Stomach (tissue), 19 donors: ENCODE measurements at places on chromosomes 3 and 15. TPM values are rescaled to one million over a fixed set of nuclear protein-coding genes. Genes with fewer than 3 reads are reported as not detected.

DNA sequence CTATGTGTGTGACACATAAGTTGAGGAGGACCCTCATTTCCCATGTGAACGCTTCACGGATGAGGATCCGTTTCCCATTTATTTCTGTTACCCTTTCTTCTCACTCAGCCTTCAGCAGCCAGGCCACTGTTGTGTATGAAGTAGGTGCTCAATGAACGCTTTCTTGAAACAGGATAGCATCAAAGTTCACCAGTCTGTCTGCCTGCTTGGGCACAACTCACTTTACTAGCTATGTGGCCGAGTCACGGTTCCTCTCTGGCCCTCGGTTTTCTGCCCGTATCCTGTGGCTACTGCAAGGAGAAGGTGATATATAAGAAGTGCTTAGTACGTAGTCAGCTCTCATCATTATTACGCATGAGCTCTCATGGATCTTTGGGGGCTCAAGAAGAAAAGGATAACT lies 22.4 kb downstream of the ACSBG1 start:
- DNase-seq: peak; percentile 15

- no peak for DNase-seq
These were observed 187.3 kb downstream of the SUCNR1 start for GRCh38 chr3:152060701-152061100.

DNA sequence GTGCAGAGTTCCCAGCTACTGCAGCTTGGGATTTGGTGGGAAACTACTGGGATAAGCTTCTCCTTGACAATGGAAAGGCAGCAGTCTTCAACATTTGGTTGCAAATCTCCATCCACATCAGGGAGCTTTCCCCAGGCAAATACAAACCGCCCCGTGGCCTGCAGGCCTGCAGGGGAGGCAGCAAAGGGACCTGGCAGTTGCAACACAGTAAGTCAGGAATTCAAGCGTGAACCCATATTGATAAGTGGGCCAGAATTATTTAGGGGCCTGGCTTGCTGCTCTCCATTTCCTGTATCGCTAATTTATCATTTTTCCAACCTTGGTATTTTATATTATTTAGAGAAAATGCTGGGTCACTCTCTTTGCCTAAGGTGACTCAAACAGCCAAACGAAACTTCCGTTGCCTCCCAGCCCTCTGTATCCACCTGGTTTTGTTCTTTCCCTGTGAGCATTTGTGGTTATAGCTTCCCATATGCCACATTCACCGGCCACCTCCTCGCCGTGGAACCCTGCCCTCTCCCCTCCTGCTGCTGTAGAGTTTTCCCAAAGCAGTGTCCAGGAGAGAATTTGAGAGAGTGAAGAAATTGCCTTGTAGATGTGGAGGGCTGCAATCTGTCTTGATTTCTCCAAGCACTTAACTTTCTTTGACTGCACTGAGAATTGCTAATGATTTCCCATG lies 34.8 kb downstream of the B3GALNT1 start:
- no peak for DNase-seq

CCDC80 gene
- 11.2 TPM for total RNA-seq

- no peak for DNase-seq
These were observed 1.3 kb downstream of the ABHD2 start for GRCh38 chr15:89089316-89090230.

- DNase-seq: no peak
These were observed 898.7 kb downstream of the NSUN3 start for GRCh38 chr3:94961423-94962100.

GRCh38 chr15:63442080-63442479 lies 60.4 kb upstream of the CA12 start:
- no peak for DNase-seq

- no peak for DNase-seq
These were observed 3.8 kb downstream of the EIF2AK4 start for GRCh38 chr15:39937696-39938095.

GRCh38 chr3:32453346-32453745 lies 49.3 kb downstream of the CMTM6 start:
- DNase-seq: no peak

AQP9 gene
- 1.2 TPM for total RNA-seq

DNA sequence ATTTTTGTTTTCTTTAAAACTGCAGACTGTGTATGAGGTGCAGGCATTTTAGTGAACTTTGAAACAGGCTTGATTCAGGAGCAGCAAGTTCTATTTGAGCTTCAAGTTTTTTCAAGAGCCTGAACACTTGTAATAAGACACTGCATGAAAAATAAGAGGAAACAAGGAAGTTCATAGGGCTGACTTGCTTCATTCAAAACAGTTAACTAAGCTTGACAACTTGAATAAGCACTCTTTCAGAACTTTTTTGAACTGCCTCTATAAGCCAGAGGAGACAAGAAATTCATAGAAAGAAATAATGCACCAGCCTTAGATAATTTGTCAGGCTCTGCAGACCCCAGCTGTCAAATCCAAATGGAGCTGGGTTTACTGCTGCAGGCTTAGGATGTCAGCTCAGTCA lies 130.2 kb downstream of the SSR3 start:
- DNase-seq: no peak

- no peak for DNase-seq
These were observed 13.7 kb upstream of the GRIP2 start for GRCh38 chr3:14553871-14554270.

- DNase-seq: no peak
These were observed 608.2 kb upstream of the CCDC54 start for GRCh38 chr3:106768941-106769480.

GRCh38 chr15:91950631-91951329 lies 97.3 kb downstream of the SLCO3A1 start:
- no peak for DNase-seq

HOMER2 gene
- 2.9 TPM for total RNA-seq

- DNase-seq: peak; percentile 35
These were observed 11.3 kb downstream of the SHISA5 start for GRCh38 chr3:48492461-48493202.

DNA sequence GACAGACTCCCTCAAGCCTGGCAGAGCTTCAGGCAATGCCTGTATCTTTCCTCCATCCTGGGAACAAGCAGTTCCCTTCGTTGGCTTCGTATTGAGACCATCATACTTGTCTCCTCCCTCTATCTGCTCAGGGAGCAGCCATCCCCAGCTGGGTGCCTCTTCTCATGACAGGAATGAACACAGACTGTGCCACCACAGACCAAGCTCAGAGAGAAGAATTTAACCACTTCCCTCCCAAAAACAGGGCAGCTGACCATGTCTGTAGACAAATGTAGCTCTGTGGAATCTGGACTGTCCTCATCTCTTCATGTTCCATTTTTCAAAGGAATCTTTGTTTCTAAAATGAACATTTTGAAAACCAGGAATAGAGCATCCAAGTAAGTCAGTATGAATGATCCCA lies 245.4 kb downstream of the ERC2 start:
- no peak for DNase-seq

DNA sequence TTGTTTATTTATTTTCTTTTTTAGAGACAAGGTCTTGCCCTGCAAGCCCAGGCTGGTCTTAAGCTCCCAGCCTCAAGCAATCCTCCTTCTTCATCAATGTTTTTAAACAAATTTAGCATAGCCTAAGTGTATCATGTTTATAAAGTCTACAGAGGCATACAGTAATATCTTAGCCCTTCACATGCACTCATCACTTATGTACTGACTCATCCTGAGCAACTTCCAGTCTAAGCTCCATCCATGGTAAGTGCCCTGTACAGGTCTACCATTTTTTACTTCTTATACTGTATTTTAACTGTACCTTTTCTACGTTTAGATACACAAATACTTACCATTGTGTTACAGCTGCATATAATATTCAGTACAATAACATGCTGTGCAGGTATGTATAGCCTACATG lies 860.0 kb downstream of the FHIT start:
- no peak for DNase-seq

DUOX1 gene
- total RNA-seq: not detected

DYNLT2B gene
- total RNA-seq: 3.3 TPM

- DNase-seq: no peak
These were observed 54.7 kb upstream of the CNOT10 start for GRCh38 chr3:32630266-32630665.

GRCh38 chr15:72068856-72069255 lies 49.1 kb downstream of the MYO9A start:
- DNase-seq: no peak

DNA sequence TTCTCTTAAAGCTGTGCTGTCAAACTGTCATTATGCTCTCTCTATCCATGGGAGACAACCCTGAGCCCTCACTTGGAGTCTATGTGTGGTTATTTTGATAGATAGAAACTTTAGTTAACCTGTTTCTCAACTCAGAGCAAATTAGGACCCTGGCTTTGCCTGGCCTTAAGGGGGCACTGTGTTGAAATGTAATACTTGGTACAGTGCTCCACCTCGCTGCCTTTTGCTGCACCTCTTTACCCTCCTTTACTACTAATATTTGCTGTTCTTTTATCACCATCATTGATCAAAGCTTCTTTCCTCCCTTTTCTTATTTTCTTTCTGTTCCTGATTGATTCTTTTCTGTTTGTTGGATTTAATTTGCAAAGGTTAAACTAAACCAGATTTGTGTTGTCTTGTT lies 34.3 kb downstream of the STT3B start:
- DNase-seq: peak; percentile 35

- no peak for DNase-seq
These were observed 660 bp upstream of the RTF1 start for GRCh38 chr15:41416128-41416741.

DNA sequence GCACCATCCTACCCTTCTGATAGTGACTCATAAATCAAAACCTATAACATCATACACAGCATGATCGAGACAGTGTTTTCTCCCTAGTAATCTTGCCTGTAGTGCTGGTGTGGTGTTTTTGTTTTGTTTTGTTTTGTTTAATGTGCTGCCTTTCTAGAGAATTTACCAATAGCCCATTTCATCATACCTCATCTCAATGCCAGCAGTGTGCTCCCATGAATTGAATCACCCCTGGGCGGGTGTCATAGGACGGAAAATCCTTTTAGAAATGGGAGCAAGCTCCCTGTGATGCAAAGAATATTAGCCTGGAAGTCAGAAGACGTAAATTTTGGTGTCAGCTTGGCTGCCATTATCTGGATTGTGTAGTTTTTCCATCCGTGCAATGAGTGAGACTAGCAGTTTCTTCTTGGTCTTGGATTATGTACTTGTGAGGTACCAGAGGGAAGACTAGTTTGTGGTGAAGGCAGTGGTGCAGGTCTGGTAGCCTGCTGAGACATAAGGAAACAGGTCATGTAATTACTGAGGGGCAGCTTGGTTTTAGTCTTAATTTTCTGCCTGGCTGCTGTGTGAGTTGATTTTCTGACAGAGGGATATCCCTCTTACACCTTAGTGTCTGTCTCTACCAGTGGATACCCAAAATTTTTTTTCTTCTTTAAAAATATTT lies 29.9 kb downstream of the IGSF10 start:
- no peak for DNase-seq

DNA sequence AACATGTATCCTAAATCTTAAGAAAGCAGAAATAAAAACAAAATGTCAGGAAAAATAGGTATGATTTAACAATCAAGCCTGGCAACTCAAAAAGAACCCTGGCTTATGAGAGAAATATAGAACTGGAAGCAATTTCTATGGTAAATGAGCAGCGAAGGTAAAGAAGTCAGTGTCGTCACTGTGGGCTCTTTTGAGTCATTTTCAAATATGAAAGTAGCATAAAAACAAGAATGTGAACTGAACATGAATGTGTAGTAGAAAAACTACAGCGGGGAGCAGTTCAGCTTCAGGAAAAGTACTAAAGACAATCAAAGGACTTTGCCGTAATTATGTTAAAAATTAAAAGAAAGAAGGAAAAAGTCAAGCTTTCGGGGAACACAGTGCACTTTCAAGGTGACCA lies 17.5 kb downstream of the LSG1 start:
- DNase-seq: no peak

GRCh38 chr3:191100516-191100915 lies 98.5 kb upstream of the OSTN start:
- no peak for DNase-seq

ACKR2 gene
- total RNA-seq: not detected

DNA sequence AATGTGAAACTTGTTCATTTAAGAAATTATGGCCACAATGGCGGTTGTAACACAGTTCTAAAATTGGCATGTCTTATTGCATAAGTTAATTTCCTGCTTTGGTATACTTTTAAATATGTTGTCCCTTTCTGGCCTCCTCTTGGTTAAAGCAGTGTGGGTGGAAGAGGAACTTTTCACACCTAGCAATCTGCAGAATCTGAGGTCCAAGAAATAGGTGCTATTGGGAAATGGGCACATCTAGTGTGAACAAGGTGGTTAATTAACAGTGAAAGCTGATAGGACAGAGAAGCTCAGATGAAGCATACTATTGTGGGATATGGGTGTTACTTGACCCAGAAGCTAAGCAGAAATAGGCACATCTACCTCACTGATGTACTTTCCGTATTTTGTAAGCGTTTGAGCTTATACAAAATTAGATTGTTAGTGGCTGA lies 10.6 kb downstream of the CMC1 start:
- no peak for DNase-seq

DNA sequence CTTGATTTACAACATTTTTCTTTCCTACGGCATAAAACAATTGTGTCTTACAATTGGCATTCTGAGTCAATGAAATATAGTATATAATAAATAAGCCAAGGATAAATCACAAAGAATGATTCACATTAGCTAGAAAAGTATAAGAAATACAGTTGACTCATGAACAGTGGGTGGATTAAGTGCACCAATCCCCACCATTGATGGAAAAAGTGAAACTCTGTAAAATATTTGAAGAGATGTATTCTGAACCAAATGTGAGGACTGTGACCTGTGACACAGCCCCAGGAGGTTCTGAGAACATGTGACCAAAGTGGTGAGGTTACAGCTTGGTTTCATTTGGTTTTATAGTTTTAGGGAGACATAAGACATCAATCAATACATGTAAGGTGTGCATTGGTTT lies 227.5 kb downstream of the ALCAM start:
- DNase-seq: no peak

IL1RAP gene
- 9.1 TPM for total RNA-seq

ROPN1 gene
- not detected for total RNA-seq

- no peak for DNase-seq
These were observed 63.7 kb downstream of the EDEM1 start for GRCh38 chr3:5251196-5251583.

GRCh38 chr3:182682263-182683241 lies 110.8 kb upstream of the ATP11B start:
- DNase-seq: peak; percentile 72

FBXW12 gene
- total RNA-seq: not detected
